ENCODE measurements at places on chromosomes 6 and 20. TPM values are rescaled to one million over a fixed set of nuclear protein-coding genes. Genes with fewer than 3 reads are reported as not detected.

The PNPLA1 gene
- polyA plus RNA-seq: 0.27 TPM

GRCh38 chr6:159931112-159931511 lies 37.8 kb upstream of the IGF2R start:
- no peaks in the 10 kb centered on the region for H3K27me3 ChIP-seq
- no peaks in the 10 kb centered on the region for H3K4me1 ChIP-seq
- no peak for DNase-seq
- no peak overlapping the region for H3K27ac ChIP-seq

DNA sequence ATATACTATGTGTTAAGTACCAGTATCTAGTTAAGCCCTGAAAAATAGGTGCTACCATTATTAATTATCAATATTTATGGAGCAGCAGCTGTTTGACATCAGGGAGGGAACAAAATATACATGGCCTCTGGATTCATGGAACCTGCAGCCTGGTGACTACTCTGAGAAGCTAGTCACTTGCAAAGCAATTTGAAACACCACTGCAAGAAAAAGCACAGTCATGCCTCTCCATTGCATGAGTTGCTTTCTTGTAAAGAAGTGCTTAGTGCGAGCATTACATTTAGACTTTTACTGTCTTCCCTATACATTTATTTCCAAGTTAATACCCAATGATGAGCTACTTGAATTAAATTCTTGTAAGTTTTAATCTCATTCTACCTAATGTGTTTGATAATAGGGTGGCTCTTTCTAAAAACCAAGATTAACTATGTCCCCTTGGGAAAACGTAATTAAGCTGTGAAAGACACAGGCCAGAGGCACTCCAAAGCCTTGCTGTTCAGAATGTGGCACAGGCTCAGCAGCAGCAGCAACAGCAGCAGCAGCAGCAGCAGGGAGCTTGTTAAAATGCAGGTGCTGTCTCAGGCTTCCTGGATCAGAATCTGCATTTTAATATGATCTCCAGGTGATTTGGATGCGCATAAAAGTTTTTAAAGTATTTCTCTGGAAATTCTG lies 83.6 kb downstream of the PFDN4 start:
- no peaks in the 10 kb centered on the region for H3K27me3 ChIP-seq
- DNase-seq: peak; percentile 49
- H3K4me1 ChIP-seq: no peaks in the 10 kb centered on the region
- no peak overlapping the region for H3K4me3 ChIP-seq

GRCh38 chr20:3177746-3178485 lies 4.6 kb upstream of the LZTS3 start:
- peaks cover 3% of the 10 kb centered on the region for H3K27me3 ChIP-seq
- H3K4me1 ChIP-seq: peaks cover 8% of the 10 kb centered on the region
- no peak overlapping the region for H3K27ac ChIP-seq
- H3K36me3 ChIP-seq: peaks cover 2% of the 10 kb centered on the region
- H3K4me3 ChIP-seq: no peak overlapping the region

GRCh38 chr6:125008957-125009356 lies 46.7 kb downstream of the RNF217 start:
- H3K4me1 ChIP-seq: no peaks in the 10 kb centered on the region
- H3K36me3 ChIP-seq: no peaks in the 10 kb centered on the region
- H3K4me3 ChIP-seq: no peak overlapping the region
- DNase-seq: no peak
- H3K27me3 ChIP-seq: no peaks in the 10 kb centered on the region

DNA sequence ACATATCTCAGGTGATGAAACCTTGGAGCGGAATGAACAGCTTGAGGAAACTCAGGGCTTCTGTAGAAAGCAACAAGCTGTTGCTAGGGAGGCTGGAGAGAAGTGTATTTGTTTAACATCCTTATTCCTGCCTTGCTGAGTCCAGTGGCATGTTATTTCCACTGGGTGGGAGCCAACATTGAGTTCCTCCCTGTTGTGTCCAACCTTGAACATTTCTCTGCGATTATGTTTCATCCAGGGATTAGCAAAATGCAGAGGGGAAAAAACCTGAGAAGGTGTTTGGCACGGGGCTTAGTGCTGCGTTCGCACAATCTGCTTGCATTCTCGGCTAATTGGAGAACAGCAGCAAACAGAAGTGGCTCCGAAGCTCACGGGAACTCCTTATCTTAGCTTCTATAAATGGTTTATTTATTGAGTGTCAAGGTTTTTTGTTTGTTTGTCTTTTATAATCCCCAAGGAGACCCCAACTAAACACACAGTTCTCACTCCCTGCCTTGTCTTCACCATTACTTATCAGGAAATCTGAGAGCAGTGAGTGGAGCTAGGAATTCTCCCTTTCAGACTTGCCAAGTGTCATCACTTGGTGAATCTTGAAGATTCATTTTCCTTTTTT lies 412.8 kb downstream of the CDC5L start:
- peak; percentile 29 for DNase-seq
- H3K36me3 ChIP-seq: no peaks in the 10 kb centered on the region
- H3K4me1 ChIP-seq: no peaks in the 10 kb centered on the region
- H3K27me3 ChIP-seq: no peaks in the 10 kb centered on the region

The PRRC2A gene
- 250 TPM for polyA plus RNA-seq

- no peak for DNase-seq
- peaks cover 4% of the 10 kb centered on the region for H3K4me1 ChIP-seq
- no peak overlapping the region for H3K27ac ChIP-seq
- H3K27me3 ChIP-seq: no peaks in the 10 kb centered on the region
- H3K4me3 ChIP-seq: no peak overlapping the region
Measured at GRCh38 chr20:32285082-32285620, 7.7 kb downstream of the KIF3B start.

The REV3L gene
- 94.4 TPM for polyA plus RNA-seq
